ENCODE measurements at places on chromosomes 12 and 14. TPM values are rescaled to one million over a fixed set of nuclear protein-coding genes. Genes with fewer than 3 reads are reported as not detected.
A peak's percentile ranks its signal among the peaks of the same experiment; 100 is the strongest.

The KRT79 gene
- under 0.01 TPM for total RNA-seq

DNA sequence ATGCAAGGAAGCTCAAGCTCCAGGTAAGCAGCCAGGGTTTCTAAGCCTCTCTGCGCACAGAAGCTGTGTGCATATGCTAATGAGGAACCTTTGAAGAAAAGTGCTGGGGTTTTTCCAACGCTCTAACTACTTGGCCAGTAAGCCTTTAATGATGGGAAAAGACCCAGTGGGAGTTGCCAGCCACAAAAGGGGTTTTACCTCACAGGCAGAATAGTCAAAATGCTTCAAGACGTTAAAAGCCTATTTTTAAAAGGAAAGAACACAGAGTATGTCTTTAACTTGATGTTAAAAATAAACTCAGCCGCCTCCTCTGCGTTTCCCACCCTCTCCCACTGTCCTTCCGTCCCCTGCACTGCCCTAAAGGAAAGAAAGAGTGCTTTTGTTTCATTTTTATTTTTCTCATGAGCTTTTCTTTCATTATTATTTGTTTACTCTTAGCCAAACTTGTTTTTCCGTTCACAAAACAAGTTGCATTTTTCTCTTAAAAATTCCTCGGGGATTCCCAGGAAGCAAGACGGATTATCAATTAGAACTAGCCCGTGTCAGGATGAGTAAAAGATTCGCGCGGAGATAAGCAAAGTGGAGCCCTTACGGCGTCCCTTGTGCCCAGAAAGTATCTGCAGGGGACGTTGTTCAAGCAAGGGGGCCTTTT, 209.8 kb upstream of the NUDT4 start:
- no peak for DNase-seq

GRCh38 chr12:98294051-98294805, 221.2 kb upstream of the TMPO start:
- DNase-seq, result no peak

- DNase-seq, result peak; percentile 14
Measured at GRCh38 chr14:95313707-95314106, 6.0 kb downstream of the CLMN start.

DNA sequence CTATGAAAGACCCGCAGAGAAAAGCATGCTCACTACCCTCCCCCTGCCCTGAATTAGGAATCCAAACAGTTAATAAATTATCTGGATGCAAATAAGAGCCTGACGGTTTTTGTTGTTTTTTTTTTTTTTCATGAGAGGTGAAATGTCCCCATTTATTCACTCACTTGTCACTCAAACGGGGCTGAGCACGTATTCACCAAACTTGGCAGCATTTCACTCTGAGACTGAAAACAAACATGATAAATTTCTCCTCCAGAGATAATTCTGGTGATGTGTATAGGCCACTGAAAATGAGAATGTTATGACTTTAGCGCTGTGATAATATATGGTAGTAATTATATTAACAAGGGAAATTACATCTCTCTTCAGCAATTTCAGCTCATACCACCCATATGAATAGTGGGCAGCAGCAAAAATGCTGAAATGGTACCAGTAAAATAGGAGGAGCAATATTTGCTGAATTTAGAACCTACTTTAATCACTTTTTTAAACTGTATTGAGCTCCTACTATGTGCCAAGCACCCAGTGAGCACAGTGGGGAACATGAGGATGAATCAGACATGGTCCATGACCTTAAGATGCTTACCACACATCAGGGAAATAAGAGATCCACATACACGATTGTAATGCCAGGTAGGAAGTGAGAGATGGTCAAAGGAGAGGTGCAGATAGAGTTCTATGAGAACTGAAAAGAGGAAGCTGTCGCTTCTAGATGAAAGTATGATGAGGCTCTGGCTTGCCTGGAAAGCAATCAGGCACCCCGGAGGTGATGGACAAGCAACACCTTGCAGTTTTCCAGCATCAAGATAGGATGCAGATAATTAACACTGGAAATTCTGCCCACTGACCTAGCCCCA, 286.5 kb upstream of the TMPO start:
- DNase-seq, result no peak

GRCh38 chr12:128695697-128696096, 128.1 kb downstream of the SLC15A4 start:
- DNase-seq, result no peak
